ENCODE measurements at places on chromosomes 1 and 21.

- DNase-seq, result no peak
Observed at GRCh38 chr1:55474168-55474786, 259.1 kb upstream of the USP24 start.

DNA sequence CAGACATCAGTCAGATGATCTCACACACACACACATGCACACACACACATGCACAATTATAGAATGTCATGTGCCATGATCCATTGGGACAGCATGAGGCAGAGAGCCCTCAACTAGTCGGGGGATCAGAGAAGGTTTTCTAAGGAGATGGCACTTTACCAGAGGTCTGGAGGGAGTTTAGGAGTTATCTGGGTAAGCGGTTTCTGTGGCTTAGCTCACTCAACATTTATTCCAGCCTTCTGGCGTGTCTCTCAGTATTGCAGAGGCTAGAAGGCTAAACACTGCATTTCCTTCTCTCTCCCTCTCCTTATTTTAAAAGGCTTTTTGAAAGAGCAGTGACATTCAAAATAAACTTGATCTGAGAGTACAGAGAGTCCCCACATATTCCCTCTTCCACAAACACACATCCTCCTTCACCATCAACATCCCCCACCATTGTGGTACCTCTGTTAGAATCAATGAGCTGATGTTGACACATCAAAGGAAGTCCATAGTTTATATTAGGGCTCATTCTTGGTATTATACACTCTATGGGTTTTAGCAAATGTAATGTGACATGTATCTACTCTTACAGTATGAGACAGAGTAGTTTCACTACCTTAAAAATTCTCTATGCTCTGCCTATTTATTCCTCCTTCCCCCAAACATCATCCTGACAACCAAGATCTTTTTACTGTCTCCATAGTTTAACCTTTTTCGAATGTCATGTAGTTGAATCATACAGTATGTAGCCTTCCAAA lies 9.0 kb upstream of the PLA2G2A start:
- DNase-seq, result no peak

DNA sequence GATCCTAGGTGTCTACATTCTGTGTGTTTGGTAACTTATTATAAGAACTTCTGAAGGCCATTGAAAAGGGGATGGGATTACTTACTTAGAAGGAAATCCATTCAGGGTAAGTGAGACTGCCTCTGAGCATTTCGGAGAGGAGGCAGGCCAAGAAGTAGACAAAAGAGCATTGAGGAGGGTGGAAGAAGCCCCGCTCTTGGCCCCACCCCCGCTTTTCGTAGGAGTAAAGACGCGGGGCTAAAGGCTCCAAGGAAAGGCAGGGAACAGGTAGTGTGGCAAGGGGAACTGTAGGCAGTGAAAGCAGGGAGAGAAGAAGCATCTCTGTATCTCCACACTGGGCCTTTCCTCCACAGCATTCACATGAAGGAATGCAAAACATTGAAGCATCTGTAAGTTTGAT lies 51.8 kb upstream of the GRIK1 start:
- DNase-seq, result peak; percentile 22

- no peak for DNase-seq
Observed at GRCh38 chr1:24411963-24412362, 1.6 kb downstream of the STPG1 start.

GRCh38 chr1:6460301-6461050 lies 5.5 kb downstream of the TNFRSF25 start:
- DNase-seq, result peak; percentile 52

- no peak for DNase-seq
Observed at GRCh38 chr21:39097335-39097861, 85.9 kb downstream of the PSMG1 start.
